Retina (tissue), 1 donor: ENCODE measurements at places on chromosomes 11 and 22.
A peak's percentile ranks its signal among the peaks of the same experiment; 100 is the strongest.

DNA sequence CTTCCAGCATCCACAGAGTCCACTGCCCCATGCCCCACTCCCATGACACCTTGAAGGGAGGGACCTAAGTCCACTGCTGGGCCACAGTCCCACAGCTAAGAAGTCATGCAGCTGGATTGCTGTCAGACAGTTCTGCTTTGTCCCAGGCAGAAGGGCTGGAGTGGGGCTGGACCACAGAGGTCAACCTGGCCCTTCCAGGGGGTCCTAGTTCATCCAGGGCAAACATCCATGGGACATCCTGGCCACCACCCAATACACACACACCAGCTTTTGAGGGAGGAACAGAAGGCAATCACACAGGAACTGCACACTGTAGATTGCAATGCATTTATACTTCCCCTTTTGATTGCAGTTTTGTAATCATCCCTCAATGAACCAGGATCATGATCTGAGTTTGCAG, 11.3 kb upstream of the APOL4 start:
- DNase-seq = no peak

- DNase-seq = no peak
Measured at GRCh38 chr11:26323837-26324236, 8.1 kb upstream of the ANO3 start.

GRCh38 chr11:72781313-72782080, 12.3 kb downstream of the STARD10 start:
- no peak for DNase-seq

DNA sequence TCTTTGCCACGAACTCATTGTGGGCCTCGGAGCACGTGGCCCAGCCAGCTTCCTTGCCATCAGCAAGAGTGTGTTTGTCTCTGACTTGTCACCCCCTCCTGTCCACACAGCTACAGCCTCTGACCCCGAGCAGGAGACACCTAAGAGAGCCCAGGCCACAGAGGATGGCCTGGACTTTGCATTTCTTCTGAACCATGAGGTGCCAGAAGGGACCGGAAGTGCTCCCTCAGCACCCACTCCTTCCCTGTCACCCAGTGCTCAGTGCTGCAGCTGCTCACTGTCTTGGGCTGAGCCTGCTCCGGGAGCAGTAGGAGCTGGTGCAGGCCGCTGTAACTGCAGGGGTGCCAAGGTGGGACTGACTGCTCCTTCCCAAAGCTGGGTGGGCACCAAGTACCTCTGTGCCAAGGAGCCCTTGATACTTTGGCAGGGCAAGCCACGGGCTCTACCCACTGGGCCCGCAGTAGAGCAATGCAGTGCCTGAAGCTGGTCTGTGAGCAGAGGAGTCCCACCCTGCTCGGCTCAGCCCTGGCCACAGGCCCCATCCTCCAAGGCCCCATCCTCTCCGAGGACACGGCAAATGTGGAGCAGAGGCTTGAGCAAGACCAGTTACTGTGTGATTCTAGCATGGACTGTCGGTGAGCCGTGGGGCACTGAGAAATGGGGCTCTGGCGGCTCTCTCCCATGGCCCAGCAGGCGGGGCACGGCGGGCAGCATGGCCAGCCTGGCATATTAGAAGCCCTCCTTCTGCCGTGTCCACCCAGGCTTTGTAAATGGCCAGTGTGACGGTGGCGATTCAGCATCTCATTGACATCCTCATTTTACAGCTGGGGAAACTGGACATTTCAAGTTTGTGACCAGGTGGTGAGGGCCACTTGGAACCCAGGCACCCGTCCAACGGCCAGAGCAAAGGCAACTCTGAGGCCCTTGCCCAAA, 6.3 kb downstream of the GRK2 start:
- no peak for DNase-seq

GRCh38 chr11:75035256-75035655, 46.5 kb downstream of the NEU3 start:
- no peak for DNase-seq

DNA sequence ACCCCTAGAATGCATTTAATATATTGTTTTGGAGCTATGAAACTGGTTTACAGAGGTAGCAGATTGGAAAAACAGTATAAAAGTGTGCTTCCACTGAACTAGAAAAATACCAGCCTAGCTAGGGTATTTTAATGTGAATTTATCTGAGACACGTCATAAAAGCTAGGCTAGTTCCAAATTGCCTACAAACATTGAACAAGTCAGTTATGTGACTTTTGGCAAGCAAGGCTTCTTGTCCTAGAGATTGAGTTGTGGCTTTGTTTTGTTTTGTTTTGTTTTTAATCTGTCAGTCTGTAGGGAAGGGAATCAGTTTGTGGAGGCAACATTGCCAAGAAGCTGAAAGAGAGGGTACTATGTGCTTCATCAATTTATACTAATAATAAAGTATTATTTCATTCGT, 24.2 kb downstream of the RTN3 start:
- DNase-seq = no peak

DNA sequence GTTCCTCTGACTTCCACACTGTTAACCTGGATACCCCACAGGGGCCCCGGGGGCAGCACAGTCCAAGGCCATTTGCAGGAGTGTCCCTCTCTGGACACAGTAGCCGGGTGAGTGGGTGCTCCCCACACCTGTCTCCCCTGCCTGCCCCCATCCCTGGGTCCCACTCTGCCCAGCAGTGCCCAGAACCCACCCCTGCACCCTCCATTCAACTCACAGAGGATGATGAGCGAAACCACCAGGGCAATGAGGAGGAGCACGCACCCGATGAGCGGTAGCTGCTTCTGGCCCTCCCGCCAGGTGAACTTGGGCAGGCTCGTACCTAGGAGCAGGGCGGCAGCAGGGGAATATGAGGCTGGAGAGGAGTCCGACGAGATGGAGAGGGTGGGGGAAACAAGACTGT, 12.2 kb downstream of the TMPRSS13 start:
- DNase-seq = no peak

GRCh38 chr22:46355369-46355995, 20.0 kb downstream of the TRMU start:
- DNase-seq = peak; percentile 85

- DNase-seq = peak; percentile 43
Measured at GRCh38 chr11:31793264-31793663, 17.9 kb downstream of the PAX6 start.

DNA sequence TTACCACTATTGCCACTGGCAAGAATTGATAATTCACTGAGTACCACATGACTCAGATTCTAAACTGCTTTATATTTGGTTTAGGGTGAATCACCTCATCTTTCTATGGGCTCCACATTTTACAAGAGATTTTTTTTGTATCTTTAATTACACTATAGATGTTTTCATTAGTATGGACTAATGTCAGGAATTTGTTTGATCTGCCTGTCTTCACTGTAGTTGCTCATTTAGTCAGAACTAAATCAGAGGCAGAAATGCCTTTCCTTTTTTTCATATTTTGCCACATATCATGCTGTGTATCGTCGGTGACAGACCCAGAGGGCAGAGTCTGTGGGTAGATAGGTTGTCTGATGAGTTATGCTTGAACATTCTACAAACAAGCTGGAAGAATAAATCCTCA, 524.1 kb downstream of the METTL15 start:
- no peak for DNase-seq

DNA sequence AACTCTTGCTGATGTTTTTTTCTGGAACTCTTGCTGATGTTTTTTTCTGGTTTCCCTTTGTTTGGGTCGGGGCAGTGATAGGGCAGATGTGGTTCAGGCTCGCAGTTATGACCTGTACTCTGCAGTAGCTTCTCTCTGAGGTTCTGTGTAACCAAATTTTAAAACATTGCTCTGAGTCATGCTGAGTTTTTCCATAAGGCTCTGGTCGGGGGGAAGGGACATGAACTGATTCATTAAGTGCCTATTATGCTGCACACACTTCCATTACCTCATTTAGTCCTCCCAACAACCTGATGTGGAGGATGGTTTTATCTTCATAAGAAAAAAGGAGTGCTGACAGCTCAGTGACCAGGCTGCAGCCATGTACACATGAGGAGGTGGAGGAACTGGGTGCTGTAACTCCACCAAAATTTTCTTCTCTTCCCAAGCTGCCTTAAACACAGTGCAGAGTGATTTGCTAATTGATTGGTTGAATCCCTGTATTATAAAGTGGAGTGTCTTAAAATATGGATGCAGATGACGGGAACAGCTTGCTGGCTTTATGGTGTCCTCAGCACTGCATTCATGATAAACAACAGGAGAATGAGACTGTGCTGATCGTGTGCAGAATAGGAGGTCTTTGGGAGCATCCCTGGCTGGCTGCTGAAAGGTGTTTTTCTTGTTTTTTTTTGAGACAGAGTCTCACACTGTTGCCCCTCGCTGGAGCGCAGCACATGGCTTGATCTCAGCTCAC, 19.1 kb downstream of the TNRC6B start:
- no peak for DNase-seq

DNA sequence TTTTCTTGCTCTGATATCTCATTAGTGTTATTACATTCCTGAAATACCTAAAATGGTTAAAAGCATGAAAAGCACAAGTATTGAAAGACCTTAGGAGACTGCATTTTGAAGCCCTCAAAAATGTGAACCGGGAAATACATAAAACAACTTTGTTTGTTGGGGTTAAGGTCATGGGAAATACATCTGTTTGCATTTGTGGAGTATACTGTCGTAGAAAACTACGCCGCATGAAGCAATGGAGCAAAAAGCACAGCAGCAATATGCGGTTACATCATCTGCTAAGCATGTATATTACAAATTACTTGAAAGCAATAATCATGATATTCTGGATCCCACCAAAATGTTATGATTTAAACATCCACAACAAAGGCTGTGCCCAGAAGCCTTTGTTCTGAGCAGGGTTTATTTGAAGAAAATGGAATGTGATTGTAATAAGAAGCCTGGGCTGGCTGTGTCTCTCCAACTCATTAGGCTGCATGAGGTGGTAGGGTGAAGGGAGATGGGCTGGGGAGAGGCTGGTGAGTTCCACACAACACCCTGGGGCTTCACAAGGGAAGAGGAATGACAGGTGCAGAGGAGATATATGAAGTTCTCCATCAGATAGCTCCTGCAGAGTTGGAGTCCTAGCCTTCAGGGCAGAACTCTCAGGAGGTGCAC, 64.7 kb upstream of the LIN7C start:
- DNase-seq = peak; percentile 66

GRCh38 chr22:49449377-49449776, 378.3 kb downstream of the BRD1 start:
- DNase-seq = no peak

GRCh38 chr11:130299978-130300377, 14.7 kb downstream of the ZBTB44 start:
- DNase-seq = no peak

DNA sequence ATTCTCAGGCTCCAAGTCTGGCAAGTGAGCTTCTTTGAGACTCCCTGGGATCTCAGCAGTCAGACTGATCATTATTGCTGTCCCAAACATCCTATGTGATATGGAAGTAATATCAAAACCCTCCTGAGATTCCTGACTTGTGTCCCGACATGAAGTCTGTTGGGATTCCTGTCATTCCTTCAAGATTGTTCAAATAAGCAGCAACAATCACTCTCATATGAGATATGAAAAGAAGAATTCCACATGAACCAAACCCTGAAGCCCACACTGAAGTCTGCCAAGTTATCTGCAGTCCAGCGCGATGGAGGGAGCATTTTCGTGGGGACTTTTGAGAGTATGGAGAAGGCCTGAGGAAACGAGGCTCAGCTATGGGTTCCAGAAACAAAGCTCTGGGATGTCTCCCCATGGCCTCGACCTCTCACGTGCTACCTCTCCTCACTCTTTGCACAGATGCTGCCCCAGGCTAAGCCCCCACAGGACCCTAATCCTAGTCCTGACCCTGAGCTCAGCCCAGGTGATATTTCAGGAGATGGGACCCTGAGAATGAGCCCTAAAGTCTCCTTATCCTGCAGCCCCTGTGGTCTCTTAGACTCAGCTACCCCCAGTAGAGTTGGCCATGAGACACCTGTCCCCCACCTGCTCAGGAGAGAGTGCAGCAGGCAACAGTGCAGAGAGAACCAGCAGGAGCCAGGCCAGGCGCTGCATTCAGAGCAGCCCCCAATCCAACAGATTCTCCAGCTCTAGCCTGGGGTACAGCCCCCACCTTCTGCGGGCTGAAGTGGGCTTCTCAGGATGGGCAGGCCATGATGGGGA, 100.2 kb downstream of the GGTLC2 start:
- DNase-seq = no peak

DNA sequence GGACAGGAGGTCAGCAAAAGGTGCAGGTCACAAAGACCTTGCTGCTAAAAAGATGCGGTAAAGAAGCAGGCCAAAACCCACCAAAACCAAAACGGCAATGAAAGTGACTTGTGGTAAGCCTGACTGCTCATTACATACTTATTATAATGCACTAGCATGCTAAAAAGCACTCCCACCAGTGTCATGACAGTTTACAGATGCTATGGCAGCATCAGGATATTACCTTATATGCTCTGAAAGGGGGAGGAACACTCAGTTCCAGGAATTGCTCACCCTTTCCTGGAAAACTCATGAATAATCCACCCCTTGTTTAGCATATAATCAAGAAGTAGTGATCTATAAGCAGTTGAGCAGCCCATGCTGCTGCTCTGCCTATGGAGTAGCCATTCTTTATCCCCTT, 45.2 kb upstream of the SLC5A12 start:
- no peak for DNase-seq

DNA sequence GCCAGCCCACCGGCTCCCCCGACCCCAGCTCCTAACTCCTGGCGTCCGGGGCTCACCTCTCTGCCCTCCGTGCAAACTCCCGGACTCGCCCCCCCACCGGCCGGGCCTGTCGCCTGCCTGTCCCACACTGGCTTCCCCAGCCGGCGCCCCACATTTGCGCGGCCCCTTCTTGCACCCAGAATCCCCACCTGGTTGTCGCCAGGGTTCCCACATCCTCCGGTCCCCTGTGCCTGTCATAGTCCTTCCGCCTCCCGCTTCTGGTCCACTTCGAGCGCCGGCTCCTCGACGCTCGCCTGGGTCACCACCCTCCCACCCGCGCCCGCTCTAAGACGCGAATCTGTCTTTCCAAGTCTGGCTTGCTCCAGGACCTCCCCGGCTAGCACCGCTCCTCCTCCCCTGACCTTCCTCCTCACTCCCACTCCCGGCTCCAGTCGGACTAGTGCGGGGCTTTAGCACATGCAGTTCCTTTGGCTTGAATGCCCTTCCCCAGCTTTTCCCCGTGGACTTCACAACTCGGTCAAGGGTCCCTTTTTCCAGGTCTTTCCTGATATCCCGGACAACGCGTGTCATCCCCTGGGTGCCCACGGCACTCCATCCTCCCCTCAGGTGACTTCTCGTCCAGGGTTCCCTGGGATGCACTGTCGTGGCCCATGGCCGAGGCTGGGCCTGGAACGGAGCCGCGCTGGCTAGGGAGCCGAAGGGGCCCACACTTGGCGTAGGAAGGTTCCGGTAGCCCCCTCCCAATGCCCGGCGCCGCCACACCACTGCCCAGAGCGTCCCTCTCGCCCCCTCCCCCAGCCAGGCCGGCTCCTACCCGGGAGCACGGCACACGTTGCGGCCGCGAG, 635 bp downstream of the SCARF2 start:
- DNase-seq = peak; percentile 53

- no peak for DNase-seq
Measured at GRCh38 chr11:2519517-2519861, 74.7 kb downstream of the KCNQ1 start.

- no peak for DNase-seq
Measured at GRCh38 chr11:73164803-73165540, 22.9 kb upstream of the FCHSD2 start.

GRCh38 chr22:19793161-19793560, 32.6 kb downstream of the TBX1 start:
- no peak for DNase-seq

- DNase-seq = no peak
Measured at GRCh38 chr11:96154802-96155520, 188.0 kb downstream of the MAML2 start.

- DNase-seq = no peak
Measured at GRCh38 chr11:28759311-28759710, 651.1 kb downstream of the METTL15 start.

GRCh38 chr11:22558664-22559063, 67.0 kb downstream of the FANCF start:
- peak; percentile 63 for DNase-seq

GRCh38 chr11:88603091-88603867, 265.7 kb upstream of the CTSC start:
- no peak for DNase-seq
